ENCODE measurements at places on chromosomes 1 and 21. TPM values are rescaled to one million over a fixed set of nuclear protein-coding genes. Genes with fewer than 3 reads are reported as not detected.

- DNase-seq, result no peak
Observed at GRCh38 chr1:22089134-22089571, 36.6 kb downstream of the CDC42 start.

DNA sequence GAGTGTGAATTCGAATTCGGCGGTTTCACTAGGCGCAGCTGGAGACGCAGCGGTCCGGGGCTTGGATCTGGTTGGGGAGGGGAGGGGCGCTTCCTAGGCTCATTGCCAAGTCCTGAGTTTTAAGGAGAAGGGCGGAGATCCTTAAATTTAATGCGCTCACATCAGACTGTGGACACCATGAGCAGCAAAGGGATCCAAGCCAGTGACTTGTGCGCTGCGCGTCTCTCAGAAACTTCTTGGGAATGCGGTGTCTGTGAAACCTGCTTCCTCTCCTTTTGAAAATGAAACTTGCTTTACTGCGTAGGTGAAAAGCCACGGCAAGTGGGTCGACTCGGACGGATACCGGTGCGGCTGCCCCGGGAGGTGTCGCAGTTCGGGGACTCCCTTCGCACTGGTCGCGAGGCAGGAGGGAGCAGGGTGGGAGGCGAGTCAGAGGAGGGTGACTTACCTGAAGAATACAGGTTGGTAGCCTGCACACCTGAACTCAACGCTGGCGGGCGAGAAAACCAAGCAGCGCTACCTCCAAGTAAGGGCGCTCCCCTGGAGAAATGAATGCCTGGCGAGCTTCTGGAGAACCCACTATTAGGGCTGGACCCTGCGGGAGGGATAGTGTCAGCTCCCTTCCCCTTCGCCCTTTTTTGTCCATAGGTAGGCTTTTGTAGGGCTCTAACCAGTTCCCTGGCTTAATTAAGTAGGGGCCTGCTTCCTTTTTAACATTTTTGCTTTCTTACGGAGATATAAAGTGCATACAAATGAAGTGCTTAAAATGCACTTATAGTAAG, 992 bp downstream of the TENT5C start:
- DNase-seq, result no peak

DNA sequence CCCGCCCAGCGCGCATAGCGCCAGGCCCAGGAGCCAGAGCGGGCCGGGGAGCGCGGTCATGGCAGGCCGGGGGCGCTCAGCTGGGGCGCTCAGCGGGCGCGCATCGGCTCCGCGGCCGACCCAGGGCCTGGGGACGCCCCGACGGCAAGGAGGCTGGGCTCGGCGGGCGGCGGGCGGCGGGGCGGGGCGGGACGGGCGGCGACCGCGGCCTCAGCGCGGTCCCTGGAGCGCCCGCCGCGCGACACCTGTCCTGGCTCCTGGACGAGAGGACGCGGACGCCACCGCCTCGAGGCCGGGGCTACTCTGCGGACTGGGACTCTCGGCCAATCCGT, 273 bp downstream of the BMP8B start:
- no peak for DNase-seq

DNA sequence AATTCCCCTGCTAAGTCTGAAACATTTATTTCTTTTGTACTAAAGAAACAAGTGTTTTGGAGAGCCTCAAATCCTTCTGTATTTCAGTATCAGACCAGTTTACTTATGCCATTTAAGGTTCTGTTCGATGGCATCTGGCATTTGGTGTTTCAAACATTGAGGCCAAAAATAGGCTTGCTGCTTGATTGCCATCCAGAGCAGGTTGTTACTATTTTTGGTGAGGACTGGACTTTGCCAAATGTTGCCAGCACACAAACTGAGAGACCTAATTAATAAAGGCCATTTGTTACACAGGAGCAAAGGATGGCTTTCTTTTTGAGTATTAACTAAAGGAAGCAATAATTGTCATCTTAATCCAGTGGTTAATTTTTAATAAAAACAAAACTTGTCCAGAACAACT, 26.2 kb downstream of the VPS45 start:
- DNase-seq, result no peak

GRCh38 chr1:221839782-221840395, 98.0 kb upstream of the DUSP10 start:
- DNase-seq, result peak; percentile 72

DNA sequence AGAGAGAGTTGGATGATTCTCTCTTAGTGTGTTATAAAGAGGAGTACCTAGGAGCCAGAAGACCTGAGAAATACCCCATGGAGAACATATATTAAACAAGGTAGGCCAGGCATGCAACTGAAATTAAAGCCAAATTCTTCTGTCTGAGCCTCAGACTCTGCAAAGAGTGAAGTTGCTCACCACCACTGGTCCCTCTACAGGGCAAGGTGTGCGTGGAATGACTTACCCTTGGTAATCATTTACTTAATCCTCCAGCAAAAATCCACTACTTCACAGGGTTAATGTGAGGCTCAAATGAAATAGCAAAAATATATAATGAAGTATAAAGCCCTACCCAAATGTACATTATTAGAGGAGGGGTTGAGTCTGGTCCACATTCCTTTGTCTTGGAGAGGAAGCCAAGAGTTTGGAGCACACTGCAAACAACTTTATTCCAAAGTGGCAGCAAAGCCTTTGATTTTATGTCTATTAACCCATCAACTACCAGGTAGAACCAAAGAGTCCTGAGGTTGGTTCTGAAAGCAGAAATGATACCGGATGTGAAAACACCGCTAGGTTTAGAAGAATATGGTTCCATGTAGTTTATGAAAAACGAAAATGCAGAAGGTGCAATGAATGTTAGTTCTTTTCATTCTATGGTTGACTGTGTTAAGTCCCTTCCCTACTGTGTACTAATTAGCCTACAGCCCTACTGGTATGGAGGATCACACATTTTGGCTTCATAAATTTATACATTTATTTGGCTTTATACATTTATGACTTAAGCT, 8.5 kb downstream of the SSR2 start:
- DNase-seq, result no peak

DNA sequence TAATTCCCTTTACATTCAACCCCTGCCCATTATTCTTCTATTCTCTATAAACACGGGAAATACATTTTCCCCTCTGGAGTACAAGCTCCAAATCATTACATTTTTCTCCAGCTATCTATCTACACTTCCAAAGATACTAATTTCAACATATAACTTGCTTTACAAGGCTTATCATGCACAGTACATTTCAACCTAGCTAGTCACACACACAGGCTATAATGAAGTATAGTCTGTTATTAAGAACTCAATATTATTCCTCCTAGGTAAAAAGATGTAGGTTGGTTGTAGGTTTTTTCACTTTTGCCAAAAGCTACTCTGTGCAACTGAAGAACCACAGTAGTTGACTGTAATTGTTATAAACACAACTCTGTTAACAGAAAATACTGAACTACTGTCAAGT, 8.1 kb downstream of the ZNF281 start:
- DNase-seq, result no peak

GRCh38 chr1:235910357-235911299, 43.9 kb upstream of the LYST start:
- DNase-seq, result no peak

- DNase-seq, result no peak
Observed at GRCh38 chr1:14610761-14611160, 12.3 kb downstream of the KAZN start.

DNA sequence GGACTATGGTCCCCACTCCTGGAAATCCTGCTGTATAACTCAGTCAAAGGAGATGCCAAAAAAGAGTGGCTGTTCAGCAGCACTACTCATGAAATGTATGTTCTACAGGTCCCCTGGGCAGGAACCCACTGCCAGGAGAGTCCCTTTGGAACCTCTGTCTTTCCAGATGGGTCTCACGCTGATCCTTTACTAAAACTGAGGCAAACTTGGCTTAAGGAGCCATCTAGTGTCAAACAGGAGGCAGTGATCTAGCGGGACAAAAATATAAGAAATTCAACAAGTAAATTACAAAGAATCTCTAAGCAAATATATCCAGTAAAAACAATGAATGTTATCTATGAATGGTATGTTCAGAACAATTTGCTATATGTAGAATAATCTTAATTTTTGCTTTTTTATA, 80.5 kb upstream of the PRMT6 start:
- no peak for DNase-seq

DNA sequence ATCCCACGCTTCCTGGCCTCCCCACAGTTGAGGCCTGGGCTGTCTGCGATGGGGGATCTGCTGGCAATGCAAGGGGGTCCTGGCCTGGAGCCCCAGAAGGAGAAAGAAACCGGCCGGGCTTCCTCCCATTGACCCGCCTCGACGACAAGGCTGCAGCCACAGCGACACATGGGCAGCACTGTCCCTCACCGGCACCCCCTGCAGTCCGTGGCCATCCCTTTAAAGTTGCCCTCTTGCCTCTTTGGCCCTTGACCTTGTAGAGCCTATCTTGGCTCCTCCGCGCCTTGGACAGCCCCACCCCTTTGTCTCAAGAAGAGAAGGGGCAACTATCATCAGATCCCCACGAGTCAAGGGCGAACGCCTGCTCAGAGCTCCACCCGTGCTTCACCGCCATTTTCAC, 106.0 kb downstream of the CASZ1 start:
- no peak for DNase-seq

- no peak for DNase-seq
Observed at GRCh38 chr1:66852870-66853269, 51.8 kb upstream of the INSL5 start.

LGR6 gene
- 0.60 TPM for total RNA-seq

CD1C gene
- 0.41 TPM for total RNA-seq

FAM3B gene
- total RNA-seq, result not detected

CRNN gene
- not detected for total RNA-seq

SHISA4 gene
- 191 TPM for total RNA-seq

OR2T11 gene
- total RNA-seq, result not detected

Data from left ventricle myocardium inferior (tissue), 1 donor.